Epithelial cell of esophagus (primary cell): ENCODE measurements at places on chromosomes 16 and 17.

GRCh38 chr17:76267051-76267576, 2.0 kb downstream of the UBALD2 start:
- DNase-seq = no peak

GRCh38 chr17:76681222-76682137, 29.3 kb downstream of the MXRA7 start:
- DNase-seq = peak; percentile 73

DNA sequence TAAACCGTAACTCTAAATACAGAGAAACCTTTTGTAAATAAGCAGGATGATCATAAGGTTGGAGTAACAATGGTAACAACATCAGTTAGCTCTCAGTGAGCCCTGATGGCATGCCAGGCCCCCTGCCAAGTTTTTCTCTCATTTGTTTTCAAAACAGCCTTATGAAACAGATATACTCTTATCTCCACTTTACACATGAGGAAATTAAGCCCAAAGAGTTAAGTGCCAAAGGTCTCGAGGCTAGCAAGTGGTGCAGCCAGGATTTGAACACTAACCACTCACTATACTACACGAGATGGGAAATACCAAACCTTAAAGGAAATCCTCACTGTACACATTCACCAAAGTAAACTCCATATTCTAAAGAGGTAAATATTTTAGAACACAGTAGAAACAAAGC, 15.0 kb downstream of the USP31 start:
- no peak for DNase-seq

- DNase-seq = peak; percentile 32
Observed at GRCh38 chr16:3810198-3810664, 70.3 kb downstream of the CREBBP start.

- DNase-seq = no peak
Observed at GRCh38 chr16:49439676-49440075, 66.1 kb downstream of the C16orf78 start.

- no peak for DNase-seq
Observed at GRCh38 chr17:43706235-43706634, 44.5 kb upstream of the MEOX1 start.

GRCh38 chr16:2515180-2515851, 1.6 kb downstream of the ATP6V0C start:
- DNase-seq = no peak

- DNase-seq = peak; percentile 71
Observed at GRCh38 chr16:9027070-9027799, 63.5 kb upstream of the USP7 start.

- no peak for DNase-seq
Observed at GRCh38 chr16:2427526-2427925, 1.7 kb upstream of the CCNF start.

DNA sequence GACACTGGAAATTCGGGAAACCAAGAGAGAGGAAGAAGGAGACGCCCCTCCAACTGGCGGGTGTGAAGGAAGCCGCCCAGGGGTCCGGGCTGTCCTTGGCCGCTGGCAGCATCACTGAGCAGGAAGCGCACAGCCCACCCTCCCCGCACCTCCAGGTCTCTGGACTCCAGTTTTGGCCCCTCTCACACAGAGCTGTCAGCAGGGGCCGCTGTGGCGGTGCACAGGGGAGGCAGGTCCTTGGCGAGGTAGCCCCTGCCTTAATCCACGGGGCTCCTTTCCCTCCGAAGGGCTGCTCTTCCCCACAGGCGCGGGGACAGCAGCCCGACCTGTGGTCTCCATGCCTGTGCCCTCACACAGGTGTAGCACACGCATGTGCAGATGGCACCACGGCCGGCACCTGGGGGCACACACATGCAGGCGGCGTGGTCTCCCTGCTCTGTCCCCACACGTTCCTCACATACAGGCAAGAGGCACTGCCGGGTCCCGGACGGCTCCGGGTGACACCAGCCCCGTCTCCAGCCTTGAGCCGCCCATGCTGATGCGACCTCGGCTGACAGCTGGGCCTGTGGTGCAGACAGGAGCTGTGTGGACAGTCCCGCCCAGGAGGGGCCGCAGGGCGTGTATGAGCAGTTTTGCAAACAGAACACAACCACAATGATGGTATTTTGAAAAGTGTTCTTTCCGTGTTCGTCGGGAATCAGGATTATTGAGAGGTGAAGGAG, 26.6 kb upstream of the CHMP6 start:
- no peak for DNase-seq

DNA sequence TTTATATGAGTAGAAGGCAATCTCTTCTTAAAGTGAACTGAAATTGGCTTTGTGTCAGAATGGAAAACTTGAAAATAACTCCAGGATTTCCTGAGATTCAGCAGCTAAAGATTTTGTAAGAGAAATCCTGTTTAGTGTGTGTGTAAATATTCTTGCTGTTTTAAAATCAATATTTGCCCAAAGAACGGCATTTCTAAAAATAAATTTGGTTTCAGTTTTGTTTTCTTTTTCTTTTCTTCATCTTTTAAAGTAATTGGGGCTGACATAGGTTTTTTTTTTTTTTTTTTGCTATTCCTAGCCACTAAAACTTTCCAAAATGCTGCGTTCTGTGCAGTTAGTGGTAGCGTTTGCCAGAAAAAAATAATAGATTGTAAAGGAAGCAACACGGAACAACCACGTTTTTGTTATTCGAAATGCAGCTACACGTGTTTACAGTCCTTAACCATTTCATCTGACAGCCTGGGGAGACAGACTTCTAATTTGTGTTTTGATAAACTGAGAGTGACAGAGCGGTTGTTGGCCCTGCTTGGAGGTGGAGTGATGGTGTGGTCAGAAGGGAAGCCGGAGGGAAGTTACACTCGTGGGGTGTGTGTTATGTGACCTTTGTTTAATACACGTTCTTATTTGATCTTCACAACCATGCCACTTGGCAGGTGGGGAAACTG, 21.6 kb upstream of the SMPD3 start:
- DNase-seq = no peak

DNA sequence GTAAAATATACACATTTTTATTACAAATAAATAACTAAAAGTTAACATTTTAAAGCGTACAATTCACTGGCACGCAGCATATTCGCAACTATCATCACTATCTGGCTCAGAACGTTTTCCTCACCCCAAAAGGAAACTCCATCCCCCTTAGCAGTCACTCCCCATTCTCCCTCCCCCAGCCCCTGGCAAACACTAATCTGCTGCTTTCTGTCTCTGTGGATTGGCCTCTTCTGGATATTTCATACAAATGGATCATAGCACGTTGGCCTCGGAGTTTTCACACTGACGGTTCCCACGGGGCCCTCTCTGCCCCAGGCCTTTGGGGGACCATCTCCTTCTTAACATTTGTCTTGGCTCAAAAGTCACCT, 64.6 kb downstream of the RTN4RL1 start:
- DNase-seq = no peak

DNA sequence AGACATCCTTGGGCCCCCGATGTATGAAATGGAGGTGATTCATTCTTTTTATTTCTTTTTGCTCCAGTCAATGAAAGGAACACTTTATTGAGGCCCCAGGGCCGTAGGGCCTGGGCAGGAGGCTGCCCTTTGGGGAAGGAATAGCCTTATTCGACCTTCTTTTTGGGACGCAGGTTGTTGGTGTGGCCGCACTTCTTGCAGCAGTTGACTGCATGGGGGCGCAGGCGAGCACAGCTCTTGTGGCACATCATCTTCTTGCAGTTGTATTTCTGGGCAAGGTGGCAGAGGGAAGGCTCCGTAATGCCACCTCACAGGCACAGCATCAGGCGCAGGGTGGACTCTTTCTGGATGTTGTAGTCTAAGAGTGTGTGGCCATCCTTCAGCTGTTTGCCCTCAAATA, 50.9 kb downstream of the SIAH1 start:
- DNase-seq = no peak

- no peak for DNase-seq
Observed at GRCh38 chr17:50531428-50532025, 1.0 kb upstream of the EPN3 start.

GRCh38 chr16:82523815-82524214, 103.0 kb upstream of the CDH13 start:
- DNase-seq = peak; percentile 62

DNA sequence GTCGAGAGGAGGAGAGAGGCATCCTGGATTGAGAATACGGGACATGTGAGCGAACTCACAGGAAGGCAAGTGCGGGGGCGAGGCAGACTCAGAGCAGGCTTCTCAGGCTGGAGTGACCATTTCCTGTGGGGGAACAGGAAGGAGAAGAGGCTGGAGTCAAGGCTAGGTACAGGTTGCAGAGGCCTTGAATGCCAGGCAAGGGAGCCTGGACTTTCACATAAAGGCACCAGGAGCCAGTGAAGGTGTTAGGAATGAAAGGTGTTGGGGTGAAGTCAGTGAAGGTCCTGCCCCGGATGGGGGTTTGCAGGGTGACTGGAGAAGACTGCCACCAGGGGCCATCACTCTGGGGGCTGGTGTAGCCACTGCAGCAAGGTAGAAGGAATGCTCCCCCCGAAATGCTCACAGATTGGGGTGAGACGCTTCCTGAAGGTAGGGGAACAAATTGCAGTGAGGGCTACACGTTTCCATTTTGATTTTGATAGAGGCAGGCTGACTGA, 5.3 kb upstream of the GPRC5C start:
- DNase-seq = no peak

DNA sequence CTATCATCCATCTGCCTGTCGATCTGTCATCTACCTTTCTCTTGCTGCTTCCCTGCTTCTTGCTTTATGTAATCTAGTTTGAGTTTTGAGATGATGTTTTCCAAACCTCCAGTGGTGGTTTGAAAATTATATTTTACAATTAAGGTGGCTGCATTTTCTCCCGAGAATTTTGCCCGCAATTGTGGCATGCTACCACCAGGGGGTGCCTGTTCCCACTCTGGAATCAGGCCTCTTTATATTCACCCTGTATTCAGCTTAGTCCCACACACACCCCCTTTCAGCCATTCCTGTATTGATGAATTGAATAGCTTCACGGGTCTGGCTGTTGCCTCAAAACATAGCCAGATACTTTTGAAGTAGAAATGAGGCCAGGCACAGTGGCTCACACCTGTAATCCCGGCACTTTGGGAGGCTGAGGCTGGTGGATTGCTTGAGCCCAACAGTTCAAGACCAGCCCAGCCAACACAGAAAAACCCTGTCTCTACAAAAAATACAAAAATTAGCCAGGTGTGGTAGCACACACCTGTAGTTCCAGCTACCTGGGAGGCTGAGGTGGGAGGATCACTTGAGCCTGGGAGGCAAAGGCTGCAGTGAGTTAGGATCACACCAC, 3.2 kb downstream of the PRSS22 start:
- no peak for DNase-seq

- no peak for DNase-seq
Observed at GRCh38 chr17:78789663-78790181, 7.6 kb upstream of the CYTH1 start.

GRCh38 chr16:4917117-4917516, 19.8 kb downstream of the PPL start:
- DNase-seq = no peak

GRCh38 chr16:54993106-54993895, 62.6 kb downstream of the IRX5 start:
- no peak for DNase-seq

DNA sequence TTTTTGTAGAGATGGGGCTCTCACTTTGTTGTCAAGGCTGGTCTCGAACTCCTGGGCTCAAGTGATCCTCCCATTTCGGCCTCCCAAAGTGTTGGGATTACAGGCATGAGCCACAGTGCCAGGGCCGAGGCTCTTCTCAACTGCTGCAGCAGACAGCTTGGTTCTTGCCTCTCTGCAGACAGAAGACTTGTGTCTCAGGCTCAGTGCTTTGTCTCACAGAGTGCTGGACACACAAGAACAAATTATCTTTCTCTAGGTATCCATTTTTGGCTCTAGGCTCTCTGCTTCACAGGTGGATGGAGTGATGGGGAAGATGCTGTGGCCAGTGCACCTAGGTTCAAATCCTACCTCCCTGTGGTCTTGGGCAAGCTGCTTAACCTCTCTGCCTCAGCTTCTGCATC, 80.8 kb upstream of the RNU2-1 start:
- DNase-seq = no peak

DNA sequence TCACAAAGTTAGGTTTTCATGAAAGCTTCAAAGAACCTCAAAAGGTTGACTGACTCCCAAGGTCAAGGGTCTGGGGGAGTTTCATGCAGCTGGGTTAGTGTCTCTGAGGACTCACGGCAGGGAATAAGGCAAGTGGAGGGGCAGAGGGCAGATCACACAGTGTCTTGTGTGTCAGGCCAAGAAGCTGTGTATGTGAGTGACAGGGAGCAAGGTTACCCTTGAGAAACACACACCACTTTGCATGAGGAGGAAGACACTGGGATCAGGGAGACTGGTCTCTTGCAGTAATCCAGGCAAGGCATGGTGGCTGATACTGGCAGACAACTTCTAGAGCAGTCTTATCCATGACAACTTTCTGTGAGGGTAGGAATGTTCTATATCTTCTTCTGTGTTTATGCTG, 6.3 kb downstream of the FLOT2 start:
- DNase-seq = no peak

DNA sequence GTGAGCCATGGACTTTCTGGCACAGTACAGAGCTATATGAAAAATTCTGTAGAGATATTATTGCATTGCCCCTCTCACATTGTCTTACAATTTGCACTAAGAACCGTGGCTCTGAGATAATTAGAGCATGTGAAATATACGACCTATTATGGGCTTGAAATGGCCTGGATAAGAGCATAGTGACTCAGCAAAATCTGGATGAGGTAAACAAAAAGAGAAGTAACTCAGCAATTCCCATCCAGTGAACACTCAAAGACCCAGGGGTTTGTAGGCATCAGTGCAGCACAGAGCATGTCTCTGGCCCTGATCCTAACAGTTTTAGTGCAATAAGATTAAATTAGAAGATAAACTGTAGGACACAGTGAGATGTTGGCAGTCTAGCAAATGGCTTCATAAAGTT, 317.2 kb upstream of the MYOCD start:
- no peak for DNase-seq

- DNase-seq = no peak
Observed at GRCh38 chr17:36944553-36944952, 4.2 kb upstream of the AATF start.

DNA sequence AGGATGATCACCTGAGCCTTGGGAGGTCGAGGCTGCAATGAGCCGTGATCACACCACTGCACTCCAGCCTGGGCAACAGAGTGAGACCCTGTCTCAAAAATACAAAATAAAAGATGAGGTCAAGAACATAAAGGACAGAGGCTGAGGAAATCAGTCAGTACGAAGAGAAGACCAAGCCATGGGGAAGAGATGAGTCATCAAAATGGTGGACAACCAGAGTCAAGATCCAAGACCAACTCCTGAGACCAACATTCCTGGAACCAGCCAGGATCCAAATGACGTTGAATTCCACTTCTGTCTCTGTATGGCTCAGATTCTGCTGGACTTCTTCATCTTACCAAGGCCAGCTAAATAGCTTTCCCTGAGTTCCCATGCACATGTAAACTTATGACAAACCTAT, 44.8 kb upstream of the NOG start:
- no peak for DNase-seq

DNA sequence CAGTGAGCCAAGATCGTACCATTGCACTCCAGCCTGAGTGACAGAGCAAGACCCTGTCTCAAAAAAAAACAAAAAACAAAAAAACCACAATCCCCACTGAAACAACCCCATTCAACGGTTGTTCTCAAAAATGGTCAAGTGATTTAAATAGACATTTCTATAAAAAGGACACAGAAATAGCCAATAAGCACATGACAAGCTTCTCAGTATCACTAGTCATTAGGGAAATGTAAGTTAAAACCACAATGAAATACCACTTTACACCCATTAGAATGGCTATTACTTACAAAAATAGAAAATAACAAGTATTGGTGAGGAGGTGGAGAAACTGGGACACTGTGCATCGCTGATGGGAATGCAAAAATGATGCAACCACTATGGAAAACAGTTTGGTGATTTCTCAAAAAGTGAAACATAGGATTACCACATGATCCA, 26.6 kb upstream of the MYLK3 start:
- no peak for DNase-seq

GRCh38 chr17:14746822-14747602, 446.1 kb downstream of the HS3ST3B1 start:
- no peak for DNase-seq
